ENCODE measurements at places on chromosomes 2 and 18. TPM values are rescaled to one million over a fixed set of nuclear protein-coding genes. Genes with fewer than 3 reads are reported as not detected.

GRCh38 chr2:72989770-72990556 lies 72.6 kb downstream of the EMX1 start:
- no peak for DNase-seq

DNA sequence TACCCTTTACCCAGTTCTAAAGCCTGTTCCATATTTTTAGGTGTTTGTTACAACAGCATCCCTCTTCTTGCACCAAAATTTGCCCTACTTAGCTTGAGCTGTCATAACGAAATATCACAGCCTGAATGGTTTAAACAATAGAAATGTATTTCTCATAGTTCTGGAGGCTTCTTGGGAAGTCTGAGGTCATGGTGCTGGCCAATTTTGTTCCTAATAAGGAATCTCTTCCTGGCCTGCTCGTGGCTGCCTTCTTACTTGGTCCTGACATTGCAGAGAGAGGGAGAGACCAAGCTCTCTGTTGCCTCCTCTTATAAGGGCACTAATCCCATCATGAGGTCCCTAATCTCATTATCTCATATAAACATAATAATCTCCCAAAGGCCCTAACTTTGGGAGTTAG lies 267.8 kb downstream of the PID1 start:
- DNase-seq: peak; percentile 21

The CFC1 gene
- polyA plus RNA-seq: not detected

DNA sequence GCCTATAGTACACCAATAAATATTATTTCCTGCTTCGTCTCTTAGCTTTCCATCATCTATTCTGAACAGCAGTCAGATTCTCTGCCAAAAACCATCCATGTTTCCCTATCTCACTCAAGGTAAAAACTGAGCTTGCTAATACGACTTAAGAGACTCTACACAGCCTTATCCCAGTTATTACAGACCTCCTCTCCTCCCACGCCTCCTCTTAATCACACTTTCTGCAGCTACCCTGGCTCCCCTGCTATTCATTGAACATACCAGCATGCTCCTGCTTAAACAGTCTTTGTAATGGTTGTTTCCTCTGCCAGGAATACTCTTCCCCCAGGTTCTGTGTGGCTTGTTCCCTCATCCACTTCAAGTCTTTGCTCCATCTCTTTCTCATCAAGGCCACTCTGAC lies 81.5 kb downstream of the PDE1A start:
- DNase-seq: no peak

The SPIRE1 gene
- polyA plus RNA-seq: 10.7 TPM

- no peak for DNase-seq
Observed at GRCh38 chr2:52454962-52455361, 1312.6 kb upstream of the CHAC2 start.

The PXDN gene
- polyA plus RNA-seq: 222 TPM

DNA sequence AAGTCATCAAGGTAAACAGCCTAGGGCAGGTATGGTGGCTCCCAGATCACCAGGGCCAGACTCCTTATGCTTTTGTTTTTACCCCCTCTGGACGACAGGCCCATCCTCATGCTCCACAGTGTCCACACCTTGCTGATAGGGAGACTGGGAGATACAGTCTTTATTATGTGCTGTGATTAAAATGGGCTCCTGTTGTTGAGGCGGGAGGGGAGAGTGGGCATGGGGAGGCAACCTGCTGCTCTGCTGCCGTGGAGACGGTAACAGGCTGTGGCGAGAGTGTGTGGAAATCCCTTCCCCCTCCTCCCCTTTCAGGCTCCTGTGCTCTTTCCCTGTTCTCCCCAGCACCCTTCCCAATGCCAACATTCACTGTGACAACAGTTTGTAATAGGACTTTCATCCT lies 38.2 kb upstream of the PNO1 start:
- DNase-seq: no peak

GRCh38 chr2:238956676-238957075 lies 108.8 kb downstream of the TWIST2 start:
- DNase-seq: no peak

The FAM124B gene
- not detected for polyA plus RNA-seq

DNA sequence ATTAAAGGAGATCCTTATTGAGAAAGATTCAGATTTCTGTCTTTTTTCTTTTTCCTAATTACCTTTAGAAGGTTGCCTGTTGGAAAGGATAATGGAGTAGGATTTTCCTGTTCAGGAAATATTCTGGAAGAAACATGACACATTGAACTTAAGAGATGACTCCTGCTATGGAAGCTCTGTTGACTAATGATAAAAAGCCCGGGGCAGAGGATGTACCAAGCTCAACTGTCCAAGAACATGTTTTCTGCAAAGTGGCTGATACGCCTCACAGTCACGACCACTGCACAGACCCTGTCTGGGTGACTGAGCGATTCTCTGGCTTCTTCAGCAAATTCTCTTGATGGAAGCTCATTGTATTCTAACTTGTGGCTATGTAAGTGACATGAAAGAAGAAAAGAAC lies 86.2 kb upstream of the THOC1 start:
- peak; percentile 61 for DNase-seq

- DNase-seq: peak; percentile 70
Observed at GRCh38 chr2:216666461-216667233, 28.7 kb downstream of the IGFBP5 start.

The SPP2 gene
- not detected for polyA plus RNA-seq

The MOGAT1 gene
- not detected for polyA plus RNA-seq

DNA sequence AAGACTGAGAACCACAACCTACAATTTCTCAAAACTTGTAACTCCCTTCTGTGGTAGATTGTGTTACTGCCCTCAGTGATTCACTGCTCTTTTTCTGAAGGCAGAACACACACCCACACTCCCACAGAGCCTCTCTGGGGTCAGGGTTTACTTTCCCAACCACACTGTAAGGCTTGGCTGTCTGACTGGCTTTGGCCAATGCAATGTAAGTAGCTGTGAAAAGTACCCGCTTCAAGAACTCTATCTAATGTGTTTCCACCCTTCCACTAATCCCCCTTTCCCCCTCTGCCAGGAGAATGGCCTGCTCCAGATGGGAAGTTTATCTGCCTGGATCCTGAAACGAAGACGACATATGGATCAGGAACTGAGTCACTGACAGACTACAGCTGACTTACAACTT lies 222.7 kb downstream of the CDH2 start:
- DNase-seq: peak; percentile 76

DNA sequence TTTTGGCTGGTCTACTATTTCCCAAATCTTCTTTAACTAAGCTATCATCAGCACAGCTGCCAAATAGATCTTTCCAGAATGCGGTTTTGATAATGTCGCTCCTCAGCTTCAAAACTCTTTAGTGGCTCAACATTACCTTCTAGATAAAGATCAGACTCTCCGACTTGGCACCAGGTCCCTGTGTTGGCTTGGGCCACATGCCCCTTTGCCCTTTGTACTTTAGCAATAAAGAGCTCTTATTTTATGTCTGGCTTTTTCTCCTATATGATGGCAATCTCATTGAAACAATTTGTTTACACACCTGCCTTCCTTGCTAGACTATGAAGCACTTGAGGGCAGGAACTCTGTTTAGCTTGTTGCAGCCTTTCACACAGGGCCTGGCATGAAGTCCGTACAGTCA lies 128.9 kb upstream of the GATA6 start:
- no peak for DNase-seq

Data from GM23248 (cell line).